GM04504 (cell line): ENCODE measurements at places on chromosomes 11 and 22.
A peak's percentile ranks its signal among the peaks of the same experiment; 100 is the strongest.

- DNase-seq: no peak
Observed at GRCh38 chr11:27688076-27688475, 12.2 kb downstream of the BDNF start.

DNA sequence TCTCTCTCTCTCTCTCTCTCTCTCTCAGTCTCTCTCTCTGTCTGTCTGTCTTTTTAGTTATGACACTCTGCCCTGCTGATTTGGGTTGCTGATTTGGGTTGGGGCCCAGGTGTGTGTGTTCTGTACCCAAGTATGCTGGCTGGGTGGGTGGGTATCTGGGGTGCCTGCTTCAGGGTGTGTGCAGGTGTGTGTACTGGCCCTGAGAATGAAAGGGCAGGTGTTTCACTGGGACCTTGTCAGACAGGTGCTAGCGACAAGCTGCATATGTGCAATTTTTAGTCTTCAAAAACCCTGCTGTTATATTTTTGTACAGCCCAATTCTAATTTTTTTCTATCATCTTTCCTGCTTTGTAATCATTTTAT is 943 bp downstream of the CSF2RB start:
- DNase-seq: no peak

- no peak for DNase-seq
Observed at GRCh38 chr22:36360871-36361383, 26.8 kb downstream of the MYH9 start.

DNA sequence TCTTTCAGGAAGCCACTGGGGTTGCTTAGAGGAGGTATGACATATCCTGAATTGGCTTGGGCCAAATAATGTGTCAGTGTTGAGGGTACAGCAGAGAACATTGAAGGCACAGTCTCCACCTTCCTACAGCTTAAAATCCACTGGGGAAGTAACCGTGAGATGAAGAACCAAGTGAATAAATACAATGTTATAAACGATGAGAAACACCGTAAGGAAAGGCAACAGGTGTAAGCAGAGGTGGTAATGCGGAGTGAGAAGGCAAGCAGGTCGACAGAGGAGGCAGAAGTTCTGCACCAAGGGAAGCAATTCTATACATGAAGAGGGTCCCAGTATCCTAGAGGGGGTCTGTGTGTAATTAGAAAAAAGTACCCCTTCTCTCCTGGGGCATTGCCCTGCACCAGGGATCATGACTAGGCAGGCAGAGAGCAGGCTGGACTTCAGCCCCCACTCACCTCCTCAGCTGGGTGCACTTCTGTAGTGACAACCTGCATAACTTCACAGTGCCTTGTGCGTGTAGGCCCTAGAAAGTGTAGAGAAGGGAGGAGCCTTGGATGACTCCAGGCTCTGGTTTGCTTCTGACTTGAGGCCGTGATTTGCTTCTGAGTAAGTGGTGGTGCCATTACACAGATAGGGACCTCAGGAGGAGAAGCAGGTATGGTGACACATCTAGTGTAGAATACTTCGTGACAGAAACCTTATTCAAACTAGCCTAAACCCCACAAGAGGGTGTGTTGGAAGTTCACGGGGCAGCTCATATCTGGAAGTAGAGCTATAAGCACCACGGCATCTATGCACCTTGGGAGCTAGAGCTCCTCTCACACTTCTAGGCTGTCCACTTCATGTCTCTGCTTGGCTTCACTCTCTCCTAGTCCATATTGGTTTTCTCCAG is 4.9 kb downstream of the MYOD1 start:
- no peak for DNase-seq

GRCh38 chr11:66216911-66217310 is 51.5 kb upstream of the RAB1B start:
- DNase-seq: no peak

GRCh38 chr11:130773244-130773820 is 142.9 kb downstream of the SNX19 start:
- DNase-seq: no peak

GRCh38 chr11:19740586-19740985 is 27.9 kb downstream of the NAV2 start:
- no peak for DNase-seq

DNA sequence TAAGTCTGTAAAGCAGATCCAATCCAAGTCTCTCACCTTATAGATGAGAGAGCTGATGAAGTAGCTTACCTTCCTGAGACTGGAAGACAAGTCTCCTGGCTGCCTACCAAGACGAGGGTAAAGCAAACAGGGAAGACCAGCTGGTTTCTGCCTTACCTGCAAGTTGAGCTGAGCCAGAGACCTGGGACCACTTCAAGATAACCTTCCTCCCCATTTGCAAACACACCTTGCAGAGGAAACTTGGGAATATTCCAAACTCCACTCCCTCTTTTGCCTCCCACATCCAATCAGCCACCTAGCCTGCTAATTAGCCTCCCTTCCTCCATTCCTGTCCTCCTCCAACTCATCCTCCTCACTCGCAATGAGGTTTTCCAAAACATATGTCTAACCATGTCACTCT is 23.4 kb upstream of the ROBO3 start:
- DNase-seq: no peak

GRCh38 chr22:48630433-48630754 is 1197.3 kb downstream of the BRD1 start:
- no peak for DNase-seq

GRCh38 chr11:91104237-91104636 is 881.4 kb upstream of the CHORDC1 start:
- DNase-seq: no peak

DNA sequence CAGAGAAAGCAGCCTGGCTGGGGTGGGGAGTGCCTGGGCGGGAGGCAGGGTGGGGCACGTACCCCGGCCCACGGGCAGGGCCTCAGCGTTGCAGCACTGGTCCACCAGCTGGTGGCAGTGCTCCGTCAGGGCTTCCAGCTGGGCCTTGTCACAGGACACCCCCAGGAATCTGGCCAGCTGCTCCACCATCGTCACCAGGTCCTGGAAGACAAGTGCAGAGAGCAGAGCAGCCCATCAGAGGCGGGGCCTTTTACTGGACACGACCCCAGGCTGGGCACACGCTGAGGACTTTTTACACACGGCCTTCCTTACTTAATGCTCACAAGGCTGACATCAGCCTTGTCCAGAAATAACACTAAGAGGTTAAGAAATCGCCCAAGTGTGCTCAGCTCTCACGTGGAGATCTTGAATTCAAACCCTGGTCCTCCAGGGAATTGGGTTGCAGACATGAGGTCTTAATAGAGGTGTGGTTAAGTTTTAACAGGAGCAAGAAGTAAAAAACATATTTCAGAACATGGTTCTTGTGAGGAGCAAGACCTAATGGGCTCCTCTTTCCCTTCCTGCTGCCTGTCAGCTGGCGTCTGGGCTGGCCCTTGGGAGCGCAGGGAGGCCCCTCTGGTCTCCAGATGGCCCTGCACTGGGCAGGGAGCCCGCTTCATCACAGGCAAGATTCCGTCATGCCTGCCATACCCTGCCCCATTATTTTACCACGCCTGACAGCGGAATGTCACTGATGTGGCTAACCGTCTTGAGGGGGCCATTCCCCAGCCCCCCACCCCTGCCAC is 17.1 kb upstream of the EFCAB6 start:
- DNase-seq: peak; percentile 67

DNA sequence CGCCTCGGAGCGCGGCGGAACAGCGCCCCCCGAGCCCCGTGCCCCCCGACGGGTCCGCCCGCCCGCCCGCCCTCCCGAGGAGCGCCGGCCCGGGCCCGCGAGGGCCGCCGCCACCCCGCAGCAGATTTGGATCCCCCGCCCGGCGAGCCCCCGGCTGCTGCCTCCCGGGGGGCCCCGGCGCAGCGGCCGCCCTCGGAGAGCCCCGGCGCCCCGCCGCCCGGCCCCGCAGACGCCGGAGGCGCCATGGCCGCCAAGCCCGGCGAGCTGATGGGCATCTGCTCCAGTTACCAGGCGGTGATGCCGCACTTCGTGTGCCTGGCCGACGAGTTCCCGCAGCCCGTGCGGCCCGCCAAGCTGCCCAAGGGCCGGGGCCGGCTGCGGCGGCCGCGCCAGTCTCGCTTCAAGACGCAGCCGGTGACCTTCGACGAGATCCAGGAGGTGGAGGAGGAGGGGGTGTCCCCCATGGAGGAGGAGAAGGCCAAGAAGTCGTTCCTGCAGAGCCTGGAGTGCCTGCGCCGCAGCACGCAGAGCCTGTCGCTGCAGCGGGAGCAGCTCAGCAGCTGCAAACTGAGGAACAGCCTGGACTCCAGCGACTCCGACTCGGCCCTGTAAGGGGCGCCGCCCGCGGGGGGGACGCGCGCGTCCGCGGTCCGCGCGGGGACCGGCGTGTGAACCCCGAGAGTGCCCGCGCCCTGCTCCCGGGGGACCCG is 380 bp downstream of the C11orf96 start:
- no peak for DNase-seq

- DNase-seq: no peak
Observed at GRCh38 chr11:83540112-83540675, 254.0 kb upstream of the CCDC90B start.

DNA sequence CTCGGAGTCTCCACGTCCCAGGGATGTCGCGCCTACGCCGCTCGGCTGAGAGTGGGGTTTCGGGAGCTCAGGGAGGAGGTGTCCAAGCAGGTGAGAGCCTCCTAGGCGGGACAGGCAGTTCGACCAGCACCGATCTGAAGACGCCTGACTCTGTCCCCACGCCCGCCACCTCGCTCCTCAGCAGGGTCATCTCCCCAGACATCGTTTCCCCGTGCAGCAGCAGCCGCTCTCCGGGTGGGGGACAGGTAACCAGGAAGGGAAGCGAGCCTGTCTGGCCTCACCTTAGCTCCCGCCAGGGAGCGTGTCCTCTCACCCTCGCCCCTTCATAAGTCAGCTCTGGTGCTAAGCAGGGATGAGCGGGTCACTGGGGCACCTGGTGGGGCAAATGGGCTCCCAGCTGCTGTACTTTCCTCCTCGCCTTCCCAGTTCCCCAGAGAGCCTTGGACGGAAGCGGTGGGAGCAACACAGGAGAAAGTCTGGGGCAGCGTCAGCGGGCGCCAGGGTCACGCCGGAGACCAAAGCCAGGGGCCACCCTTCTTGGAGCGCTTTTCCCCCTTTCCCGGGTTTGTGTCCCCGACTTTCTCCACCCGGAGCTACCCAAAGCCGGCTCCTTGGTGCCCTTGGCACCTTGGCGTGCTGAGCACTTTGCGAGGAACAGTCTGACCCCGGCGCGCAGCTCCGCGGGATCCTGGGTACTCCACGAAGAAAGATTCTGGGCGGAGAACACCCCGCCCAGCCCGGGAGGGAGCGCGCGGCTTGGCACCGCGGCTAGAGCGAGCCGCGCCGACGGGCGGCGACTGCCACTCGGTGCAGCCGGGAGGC is 1.6 kb downstream of the SPON1 start:
- no peak for DNase-seq

- no peak for DNase-seq
Observed at GRCh38 chr22:31628362-31628761, 33.7 kb downstream of the PISD start.

- DNase-seq: peak; percentile 93
Observed at GRCh38 chr11:120546312-120547205, 35.0 kb downstream of the GRIK4 start.

DNA sequence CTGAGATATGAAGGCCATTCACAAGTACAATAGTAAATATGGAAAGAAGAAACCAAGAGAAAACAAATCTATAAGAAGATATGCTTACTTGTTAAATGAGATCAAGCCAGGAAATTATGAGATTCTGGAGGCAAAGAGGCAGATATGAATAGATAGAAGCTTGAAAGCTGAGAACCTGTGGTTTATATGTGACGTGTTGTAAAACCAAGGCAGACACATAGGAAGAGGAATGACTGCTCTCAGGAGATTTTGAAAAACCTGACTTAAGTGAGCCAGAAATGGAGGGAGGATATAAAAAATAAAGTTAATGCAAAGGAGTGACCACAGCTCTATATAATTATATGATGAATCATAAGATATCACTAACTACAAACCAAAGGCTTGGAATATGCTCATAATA is 1160.5 kb upstream of the CNTN5 start:
- DNase-seq: no peak

- DNase-seq: no peak
Observed at GRCh38 chr22:38418589-38418988, 36.4 kb downstream of the KCNJ4 start.

DNA sequence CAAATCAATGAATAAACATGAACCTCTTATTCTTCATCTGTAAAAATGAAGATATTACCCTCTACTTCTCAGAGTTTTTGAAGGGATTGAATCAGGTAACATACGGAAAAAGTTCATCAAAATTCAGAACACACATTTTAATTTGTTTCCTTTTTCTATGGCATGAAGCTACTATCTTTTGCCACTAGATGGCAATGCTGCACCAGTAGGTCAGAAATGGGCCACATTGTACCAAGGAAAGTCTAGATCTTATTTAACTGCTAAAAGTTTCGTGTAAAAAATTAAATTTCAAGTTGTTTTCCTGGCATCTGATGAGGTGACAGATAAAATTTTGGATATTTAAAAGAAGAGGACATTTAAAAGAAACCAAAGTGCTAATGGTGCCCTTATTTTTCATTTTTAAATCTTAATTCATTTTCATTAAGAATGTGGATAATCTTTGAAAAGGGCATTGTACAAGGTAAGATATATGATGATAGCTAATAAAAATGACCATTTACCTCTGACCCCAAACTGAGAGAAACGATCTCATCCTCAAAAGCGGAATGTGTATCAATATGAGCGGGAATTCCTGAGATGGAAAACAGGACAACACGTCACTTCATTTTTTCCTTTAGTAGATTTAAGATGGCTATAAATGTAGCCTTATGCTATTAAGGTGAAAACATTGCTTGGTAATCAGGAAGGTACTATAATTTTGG is 16.1 kb downstream of the ALKBH8 start:
- DNase-seq: no peak

GRCh38 chr11:118380571-118380970 is 20.8 kb upstream of the ATP5MG start:
- DNase-seq: no peak

DNA sequence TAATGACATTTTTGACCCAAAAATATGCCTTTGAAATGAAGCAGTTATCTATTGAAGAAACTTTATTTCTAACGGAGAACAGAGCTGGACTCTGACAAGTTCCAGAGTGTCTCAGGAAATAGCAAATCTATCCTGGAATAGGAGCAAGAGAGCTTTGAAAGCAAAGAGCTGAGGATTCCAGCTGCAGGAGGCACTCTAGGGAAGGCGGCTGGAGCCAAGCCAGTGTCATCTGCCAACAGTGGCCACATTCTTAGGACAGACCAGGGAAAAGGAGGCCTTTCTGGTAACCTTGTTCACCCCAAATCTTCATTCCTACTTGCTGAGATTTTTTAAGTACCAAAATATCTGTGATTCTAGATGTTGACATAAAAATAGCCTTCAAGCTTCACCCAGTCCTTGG is 493.5 kb upstream of the B3GAT1 start:
- no peak for DNase-seq

- no peak for DNase-seq
Observed at GRCh38 chr11:13052130-13052571, 43.0 kb downstream of the RASSF10 start.

DNA sequence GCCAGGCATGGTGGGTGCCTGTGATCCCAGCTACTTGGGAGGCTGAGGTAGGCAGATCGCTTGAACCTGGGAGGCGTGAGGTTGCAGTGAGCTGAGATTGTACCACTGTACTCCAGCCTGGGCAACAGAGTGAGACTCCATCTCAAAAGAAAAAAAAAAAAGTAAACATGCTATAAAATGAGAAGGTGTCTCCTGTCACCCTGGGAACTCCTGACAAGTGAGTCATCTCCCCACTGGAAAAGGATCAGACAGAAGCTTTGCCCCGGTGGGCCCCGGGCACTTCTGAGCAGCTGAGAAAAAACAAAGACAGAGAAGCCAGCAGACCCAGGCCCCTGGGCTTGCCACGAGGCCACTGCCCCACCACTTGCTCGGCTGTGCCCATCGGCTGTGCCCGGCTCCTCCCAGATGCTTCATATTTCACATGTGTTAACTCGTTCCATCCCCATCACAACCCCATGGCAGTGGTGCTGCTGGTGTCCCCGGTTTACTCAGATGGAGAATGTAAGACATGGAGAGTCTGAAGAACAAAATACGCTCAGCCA is 22.3 kb downstream of the TTLL1 start:
- peak; percentile 61 for DNase-seq
